ENCODE measurements at places on chromosomes 7 and 10.

DNA sequence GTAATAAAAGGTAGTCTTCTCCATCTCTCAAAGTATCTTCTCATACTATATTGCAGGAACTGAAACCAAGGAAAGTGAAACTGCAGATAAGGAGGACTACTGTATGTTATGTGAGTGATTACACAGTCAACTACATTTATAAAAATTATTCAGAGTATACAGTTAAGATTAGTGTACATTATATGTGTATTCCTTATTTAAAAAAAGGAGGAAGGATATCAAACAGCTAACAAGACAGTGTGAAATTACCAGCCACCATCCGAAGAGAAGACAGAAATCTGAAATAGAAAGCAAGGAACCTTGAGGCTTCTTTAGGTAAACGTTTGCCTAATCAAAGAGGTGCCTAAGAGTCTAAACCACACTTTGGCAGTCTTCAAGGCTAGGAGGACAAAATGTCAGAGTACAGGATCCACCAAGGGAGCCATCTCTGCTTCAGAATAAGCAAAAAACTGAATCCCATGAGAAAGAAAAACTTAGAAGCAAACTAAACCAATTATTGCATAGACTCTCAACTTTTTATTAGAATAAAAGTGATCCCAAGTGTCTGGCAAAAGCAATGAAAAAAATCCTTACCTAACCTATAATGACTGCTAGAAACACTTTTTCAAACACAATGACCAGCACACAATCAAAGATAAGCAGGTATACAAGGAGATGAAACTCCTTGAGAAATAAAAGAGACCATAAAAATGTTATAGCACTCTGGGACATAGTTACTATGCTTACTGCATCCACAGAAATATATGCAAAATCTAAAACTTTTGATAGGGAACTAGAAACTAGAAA lies 6.4 kb downstream of the USP6NL start:
- DNase-seq: no peak

DNA sequence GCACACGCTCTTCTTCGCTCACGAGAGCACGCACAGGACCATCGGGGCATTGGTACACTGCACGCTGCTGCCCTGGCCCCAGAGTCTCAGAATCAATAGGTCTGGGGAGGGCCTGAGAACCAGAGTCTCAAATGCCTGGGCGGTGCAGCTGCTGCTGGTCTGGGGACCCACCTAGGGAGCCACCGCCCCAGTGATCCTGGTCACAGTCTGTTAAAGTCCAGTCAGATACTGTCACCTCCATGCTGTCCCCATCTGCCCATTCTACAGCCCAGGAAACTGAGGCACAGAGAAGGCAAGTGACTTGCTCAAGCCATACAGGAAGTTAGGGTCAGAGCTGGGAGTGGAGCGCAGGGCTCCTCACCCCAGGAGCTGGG lies 38.0 kb downstream of the ZCCHC24 start:
- DNase-seq: no peak

GRCh38 chr7:33539198-33539597 lies 366.1 kb upstream of the BMPER start:
- DNase-seq: no peak

DNA sequence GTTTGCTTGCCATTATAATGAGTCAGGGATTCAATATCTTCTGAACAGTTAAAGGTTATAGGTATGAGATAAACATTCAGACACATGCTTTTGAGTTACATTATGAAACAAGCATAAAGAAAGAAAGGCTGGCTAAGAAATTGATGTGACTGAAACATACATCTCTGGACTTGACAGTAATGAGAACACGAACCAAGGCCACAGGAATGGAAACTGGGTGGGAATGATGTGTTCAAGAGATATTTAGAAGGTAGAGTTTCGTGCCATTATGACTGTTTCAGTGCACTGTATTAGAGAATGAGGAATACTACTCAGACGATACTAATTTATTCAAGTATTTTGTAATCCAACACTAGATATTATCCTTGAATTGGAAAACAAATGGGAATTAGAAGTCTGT lies 332.1 kb upstream of the MAGI2 start:
- no peak for DNase-seq

DNA sequence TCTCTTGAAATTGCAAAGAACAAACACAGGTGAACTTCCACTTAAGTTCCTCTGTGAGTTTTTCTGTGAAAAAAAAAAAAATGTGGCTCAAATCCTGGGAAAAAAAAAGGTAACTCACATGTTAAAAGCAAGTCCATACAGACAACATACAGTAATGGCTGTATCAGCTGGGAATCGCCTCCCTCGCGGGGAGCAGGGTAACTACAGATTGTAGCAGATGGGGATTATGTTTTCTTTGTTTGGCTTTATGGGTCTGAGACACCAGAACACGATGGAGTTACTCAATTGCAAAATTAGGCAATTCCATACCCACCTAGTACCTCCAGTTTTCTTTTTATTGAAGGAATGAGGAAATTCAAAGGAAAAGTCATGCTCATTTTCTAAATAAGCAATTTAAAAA lies 42.3 kb downstream of the FEZF1 start:
- DNase-seq: no peak

GRCh38 chr10:121340271-121340831 lies 257.9 kb downstream of the FGFR2 start:
- no peak for DNase-seq

GRCh38 chr10:88379575-88379974 lies 203.5 kb downstream of the RNLS start:
- no peak for DNase-seq

DNA sequence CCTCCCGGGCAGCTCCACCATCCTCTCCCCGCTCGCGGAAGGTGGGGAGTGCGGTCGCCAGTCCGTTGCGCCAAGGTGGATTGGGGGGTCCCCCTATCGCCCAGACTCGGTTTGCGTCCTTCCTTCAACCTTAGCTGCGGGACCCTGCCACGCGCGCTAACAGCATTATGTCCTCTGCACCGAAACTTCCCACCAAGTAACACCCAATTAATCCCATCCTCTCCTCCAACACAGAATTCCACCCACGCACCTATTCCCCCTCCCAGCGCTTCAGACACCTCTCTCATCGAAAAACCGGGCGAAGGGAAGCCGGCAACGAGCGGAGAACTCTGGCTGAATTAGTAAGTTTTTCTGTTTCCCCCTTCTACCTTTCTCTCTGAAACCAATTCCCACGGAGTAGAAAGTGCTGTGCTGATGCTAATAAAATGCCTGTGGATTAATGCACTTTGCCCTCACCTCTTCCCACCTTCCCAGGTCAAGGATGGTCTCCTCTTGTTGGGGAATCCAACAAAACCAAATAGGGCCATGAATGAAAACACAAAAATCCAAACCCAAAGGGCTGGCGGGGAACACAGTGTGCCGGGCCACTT lies 947 bp downstream of the HOXA3 start:
- DNase-seq: no peak

DNA sequence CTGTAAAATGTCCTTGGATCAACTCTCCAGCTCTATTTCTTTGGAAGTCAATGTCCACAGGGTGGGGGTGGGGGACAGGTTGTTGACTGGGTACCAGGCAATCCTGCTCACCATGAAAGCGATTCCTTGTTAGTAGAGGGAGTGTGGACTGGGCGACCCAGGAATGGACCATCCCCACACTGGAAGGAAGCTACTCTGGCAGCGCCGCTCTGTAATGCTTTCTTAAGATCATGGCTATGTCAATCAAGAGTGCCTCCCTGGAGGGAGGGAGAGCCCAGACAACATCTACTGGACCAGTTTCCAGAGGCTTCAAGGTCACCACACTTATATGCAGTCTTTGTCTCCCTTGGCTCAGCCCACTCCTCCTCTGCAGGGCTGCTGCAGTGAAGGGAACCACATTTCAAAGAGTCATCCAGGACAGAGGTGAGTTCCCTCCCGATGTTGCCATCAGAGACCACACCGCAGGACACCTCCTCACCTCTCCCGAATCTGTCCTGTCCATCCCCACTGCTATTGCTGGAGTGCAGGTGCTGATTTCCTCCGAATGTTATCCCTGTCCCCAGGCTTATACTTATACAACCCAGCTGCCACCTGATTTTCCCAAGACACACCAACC lies 6.9 kb downstream of the GIMAP5 start:
- DNase-seq: no peak

- DNase-seq: no peak
These were observed 4.1 kb downstream of the PPIF start for GRCh38 chr10:79351332-79351731.

- DNase-seq: no peak
These were observed 34.1 kb downstream of the MTERF1 start for GRCh38 chr7:91846436-91846835.

GRCh38 chr7:87831097-87831496 lies 45.1 kb downstream of the SLC25A40 start:
- no peak for DNase-seq

GRCh38 chr10:37588299-37588698 lies 269.1 kb downstream of the ZNF248 start:
- DNase-seq: no peak

- no peak for DNase-seq
These were observed 34.1 kb downstream of the MACC1 start for GRCh38 chr7:20183086-20183485.

GRCh38 chr7:128172151-128172550 lies 68.9 kb upstream of the LEP start:
- DNase-seq: no peak

GRCh38 chr7:12990440-12990839 lies 303.0 kb downstream of the ARL4A start:
- no peak for DNase-seq

- DNase-seq: no peak
These were observed 2.5 kb upstream of the LAMB4 start for GRCh38 chr7:108132551-108133265.

DNA sequence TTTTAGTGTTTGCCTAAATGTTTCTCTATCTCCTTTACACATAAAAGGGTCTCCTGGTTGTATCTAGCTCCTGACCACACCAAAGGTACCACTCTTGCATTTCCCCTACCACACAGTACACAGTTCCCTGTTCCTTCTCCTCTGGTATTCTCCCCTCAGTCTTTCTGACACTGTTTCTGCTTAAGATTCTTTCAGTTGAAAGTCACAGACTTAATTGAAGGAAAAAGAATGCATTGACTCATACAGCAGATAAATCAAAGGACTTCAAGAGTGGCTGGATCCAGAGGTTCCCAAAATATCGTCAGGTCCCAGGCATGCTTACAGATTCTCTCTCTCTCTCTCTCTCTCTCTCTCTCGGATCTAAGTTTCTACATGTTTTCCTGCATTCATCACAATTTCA lies 185.6 kb upstream of the LRGUK start:
- DNase-seq: no peak

GRCh38 chr7:27763983-27764508 lies 24.1 kb downstream of the TAX1BP1 start:
- no peak for DNase-seq

- no peak for DNase-seq
These were observed 44.4 kb upstream of the CD36 start for GRCh38 chr7:80593869-80594586.

GRCh38 chr7:25385506-25386136 lies 157.3 kb upstream of the NPVF start:
- no peak for DNase-seq

DNA sequence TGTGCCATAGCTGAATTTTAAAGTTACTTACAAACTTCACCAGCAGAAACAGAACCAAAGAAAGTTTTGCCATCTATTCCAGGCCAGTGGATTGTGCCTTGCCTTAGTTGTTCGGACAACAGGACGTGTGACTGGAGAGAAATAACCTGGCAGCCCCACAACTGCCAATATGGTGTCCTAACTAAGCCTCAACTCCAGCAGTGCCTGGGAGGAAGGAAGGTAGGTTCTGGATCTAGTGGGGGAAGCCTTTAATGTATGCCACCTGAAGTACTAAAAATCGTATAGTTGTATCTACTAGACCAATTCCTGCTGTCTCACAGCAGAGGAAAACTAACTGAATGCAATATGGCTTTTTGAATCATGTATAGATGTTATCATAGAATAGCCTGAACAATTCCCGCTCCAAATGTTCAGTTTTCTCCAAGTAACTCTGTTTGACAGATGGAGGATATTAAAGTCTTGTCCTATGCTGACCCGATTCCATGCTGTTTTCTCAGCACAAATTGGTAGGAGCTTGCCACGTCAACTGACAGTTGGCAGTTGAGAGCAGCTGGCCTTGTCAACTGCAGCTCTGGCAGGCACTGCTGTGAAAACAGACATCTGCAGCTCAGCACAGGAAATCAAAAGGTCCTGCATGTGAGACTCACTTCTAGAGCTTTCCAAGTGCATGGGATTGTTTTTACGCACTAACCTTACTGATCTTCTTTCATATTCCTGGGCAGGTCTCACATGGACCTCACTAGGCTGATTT lies 84.5 kb upstream of the WNT16 start:
- no peak for DNase-seq

GRCh38 chr10:24938076-24938475 lies 14.3 kb downstream of the PRTFDC1 start:
- DNase-seq: no peak

DNA sequence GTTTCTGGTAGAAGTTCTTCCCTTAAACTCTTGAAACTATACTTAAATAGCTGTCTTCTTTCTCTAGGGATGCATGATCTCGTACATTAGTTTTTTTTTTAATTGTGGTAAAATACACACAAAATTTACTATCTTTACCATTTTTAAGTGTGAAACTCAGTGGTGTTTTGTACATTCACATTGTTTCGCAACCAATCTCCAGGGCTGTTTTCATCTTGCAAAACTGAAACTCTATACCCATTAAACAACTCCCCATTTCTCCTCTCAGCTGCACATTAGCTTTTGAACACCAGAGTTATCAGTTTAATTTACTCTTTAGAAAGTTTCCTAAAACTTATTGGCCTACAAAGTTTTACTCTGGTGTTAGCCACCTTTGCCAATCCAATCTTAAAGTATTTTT lies 45.5 kb upstream of the PRKAR2B start:
- DNase-seq: no peak

DNA sequence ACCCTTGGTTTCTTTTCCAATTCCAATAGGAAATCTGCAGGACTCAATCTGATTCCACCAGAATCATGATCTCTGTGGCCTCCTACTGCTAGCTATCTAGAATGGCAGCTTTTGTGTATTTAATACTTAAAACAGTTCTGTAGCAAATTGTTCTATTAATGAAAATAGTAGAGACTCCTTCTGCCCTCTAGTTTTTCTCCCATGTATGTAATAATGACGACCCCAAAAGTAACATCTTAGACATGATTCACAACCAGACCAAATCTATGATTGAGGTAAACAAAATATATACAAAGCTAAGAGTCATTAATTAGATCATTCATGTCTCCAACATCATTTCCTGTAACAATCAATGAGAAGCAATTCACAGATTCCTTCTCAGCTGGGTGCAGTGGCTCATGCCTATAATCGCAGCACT lies 259.1 kb upstream of the MKLN1 start:
- DNase-seq: no peak

DNA sequence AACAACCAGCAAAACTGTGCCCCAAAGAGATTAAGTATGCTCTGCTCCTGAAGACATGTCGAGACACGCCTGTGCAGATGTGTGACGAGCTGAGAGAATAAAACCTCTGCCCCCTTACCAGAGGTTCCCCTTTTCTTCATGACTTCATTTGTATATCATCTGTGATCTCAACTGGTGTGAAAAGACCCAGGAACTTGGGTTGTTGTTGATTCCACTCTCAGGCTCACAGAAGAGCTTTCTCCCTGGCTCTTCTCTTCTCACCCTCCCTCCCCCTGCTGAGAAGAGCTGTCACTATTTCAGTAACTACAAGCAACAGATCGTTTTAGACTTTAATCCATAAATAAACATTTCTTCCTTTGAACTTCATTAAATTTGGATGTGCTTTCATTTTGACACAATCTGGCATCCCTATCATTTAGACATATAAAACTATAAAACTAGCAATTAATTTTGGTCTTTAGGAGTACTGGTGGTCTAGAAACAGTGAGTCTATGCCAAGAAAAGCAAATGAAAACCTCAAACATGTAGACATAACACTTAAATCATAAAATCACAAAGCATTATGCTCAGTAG lies 179.3 kb upstream of the FZD8 start:
- DNase-seq: no peak

Measured in K562 (cell line).